ENCODE measurements at places on chromosomes 1 and 21. TPM values are rescaled to one million over a fixed set of nuclear protein-coding genes. Genes with fewer than 3 reads are reported as not detected.

SAMSN1 gene
- total RNA-seq: not detected

GRCh38 chr1:35184495-35185199 lies 8.3 kb downstream of the SFPQ start:
- no peak for DNase-seq

DNA sequence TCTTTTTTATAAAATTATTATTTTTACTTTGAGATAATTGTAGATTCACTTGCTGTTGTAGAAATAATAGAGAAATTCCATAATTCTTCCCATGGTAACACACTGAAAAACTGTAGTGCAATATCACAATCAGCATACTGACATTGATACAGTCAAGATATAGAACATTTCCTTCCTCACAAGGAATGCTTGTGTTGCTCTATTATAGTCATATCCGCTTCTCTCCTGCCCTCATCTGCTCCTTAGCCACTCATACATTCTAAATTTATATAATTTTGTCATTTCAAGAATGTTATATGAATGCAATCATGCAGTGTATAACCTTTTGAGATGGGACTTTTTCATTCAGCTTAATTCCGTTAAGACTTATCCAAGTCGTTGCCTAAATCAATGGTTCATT lies 320.2 kb downstream of the BARHL2 start:
- no peak for DNase-seq

DNA sequence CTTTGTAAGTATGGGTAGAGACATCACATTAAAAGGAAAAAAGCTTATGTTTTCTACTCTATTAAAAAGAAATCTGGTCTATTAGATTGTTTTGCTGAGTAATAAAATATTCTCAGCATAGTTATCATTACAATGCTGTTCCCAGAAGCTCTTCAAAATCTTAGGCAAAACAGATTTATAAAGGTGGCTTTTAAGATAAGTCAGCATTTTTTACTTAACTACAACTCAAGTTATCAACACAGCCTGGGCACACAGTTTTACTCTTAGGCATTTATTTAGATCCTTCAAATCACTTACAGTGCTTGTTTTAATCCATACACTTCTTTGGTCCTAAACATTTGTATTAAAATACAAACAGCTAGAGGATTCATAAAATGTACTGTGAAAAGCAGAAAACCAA lies 534.8 kb upstream of the NCAM2 start:
- DNase-seq: no peak

ACKR1 gene
- not detected for total RNA-seq

NCAM2 gene
- not detected for total RNA-seq

DNA sequence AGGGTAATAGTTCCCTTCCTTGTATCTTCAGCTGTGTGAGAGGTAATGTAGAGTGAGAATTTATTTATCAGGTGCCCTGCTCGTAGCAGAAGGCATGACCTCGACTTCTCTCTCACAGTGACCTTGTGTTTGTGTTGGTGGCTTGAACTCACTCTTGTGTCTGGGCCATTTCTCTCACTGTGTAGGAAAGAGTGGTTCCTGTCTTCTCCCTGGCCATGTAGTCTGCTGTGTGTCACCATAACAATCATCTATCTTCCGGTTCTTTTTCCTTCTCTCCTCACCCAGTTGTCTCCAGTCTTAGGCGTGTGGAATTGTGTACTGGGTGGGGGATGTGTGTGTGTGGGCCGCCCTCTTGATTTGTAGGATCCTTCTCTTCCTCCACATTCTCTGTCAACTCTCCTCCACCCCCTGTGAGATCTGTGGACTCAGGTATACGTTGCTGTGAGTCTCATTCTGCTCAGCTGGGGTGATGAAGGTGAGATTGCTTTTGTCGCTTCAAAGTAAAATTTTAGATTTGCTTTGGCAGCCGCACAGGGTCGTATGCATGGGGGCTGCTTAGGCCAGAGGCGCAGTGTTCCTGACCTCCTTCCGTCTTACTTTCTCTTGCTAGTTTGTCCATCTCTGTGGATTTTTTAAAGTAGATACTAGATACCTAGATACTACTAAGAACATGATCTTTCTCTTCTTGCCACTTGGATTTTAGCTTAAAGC lies 31.6 kb downstream of the MAPKAPK2 start:
- DNase-seq: no peak

DNA sequence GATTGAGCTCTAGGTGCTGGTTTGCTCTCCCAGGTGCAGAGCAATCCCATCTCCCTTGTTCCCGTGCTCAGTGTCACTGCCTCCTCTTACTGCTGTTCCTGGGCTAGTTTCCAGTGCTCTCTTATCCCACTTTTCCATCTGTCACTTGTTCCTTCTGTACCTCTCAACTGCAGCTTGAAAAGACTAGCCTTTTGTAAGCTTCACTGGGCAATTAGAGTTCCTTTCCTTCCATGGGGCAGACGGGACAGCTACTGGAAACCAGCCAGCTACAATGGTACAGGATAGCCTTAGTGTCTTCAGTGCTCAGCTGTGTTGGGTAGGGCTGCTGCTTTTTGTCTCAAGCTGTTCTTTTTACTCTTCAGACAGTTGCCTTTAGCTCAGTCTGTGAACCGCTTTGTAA lies 31.6 kb downstream of the AGT start:
- no peak for DNase-seq

- peak; percentile 95 for DNase-seq
Measured at GRCh38 chr1:39132505-39133339, 71.8 kb upstream of the MACF1 start.

NPHS2 gene
- total RNA-seq: not detected

GRCh38 chr1:67952071-67952470 lies 98.4 kb downstream of the DIRAS3 start:
- no peak for DNase-seq

Measured in PC-9 (cell line).